WTC11 (cell line): ENCODE measurements at places on chromosomes 16 and 17. TPM values are rescaled to one million over a fixed set of nuclear protein-coding genes. Genes with fewer than 3 reads are reported as not detected.

The KRTAP2-2 gene
- total RNA-seq, result not detected in 3 replicates

The C1QTNF1 gene
- total RNA-seq, result 1.5 to 2.7 TPM (median 1.7 TPM) in 3 replicates

The MARVELD3 gene
- 29.2 to 31.0 TPM (median 30.0 TPM) in 3 replicates for total RNA-seq

- no peaks in the 10 kb centered on the region; the same call in 1 of the 2 replicates for H3K27me3 ChIP-seq
- H3K36me3 ChIP-seq, result peaks cover 8% of the 10 kb centered on the region
- H3K4me1 ChIP-seq, result no peaks in the 10 kb centered on the region
- no peak overlapping the region for H3K27ac ChIP-seq
Observed at GRCh38 chr16:65570261-65570660, 448.4 kb upstream of the CDH11 start.

- H3K27ac ChIP-seq, result no peak overlapping the region
- no peak overlapping the region for H3K4me3 ChIP-seq
- peaks cover 26% of the 10 kb centered on the region for H3K4me1 ChIP-seq
- peaks cover 24% of the 10 kb centered on the region for H3K36me3 ChIP-seq
- no peak for DNase-seq
- no peaks in the 10 kb centered on the region for H3K27me3 ChIP-seq
Observed at GRCh38 chr17:11671126-11671525, 72.9 kb downstream of the DNAH9 start.

The G6PC1 gene
- total RNA-seq, result 0.37 TPM in 1 of 3 replicates, not detected in the others

DNA sequence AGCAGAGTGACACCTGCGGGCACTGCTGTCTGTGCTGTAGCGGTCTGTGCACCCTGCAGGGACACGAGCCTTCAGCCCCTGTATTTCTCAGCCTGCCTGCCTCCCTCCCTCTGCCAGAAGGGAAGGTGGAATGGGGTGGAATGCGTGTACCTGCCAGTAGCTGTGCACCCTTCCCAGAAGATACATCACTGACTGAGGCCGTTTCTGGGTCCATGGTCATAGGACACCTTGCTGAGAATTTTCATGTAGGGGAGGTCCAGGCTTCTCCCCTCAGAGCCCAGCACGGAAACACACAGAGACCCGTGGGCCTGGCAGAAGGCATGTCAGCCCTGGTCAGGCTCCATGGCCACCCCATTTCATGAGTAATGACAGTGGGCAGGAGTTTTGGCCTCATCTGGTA is 16.5 kb downstream of the DBNDD1 start:
- no peaks in the 10 kb centered on the region for H3K27me3 ChIP-seq
- H3K4me1 ChIP-seq, result peaks cover 4% of the 10 kb centered on the region; the same call in 1 of the 2 replicates
- no peak for DNase-seq
- no peak overlapping the region for H3K4me3 ChIP-seq
- peaks cover 7% of the 10 kb centered on the region for H3K36me3 ChIP-seq

The PRDM7 gene
- 0.07 TPM in 1 of 3 replicates, not detected in the others for total RNA-seq

The FNDC8 gene
- not detected in 3 replicates for total RNA-seq

DNA sequence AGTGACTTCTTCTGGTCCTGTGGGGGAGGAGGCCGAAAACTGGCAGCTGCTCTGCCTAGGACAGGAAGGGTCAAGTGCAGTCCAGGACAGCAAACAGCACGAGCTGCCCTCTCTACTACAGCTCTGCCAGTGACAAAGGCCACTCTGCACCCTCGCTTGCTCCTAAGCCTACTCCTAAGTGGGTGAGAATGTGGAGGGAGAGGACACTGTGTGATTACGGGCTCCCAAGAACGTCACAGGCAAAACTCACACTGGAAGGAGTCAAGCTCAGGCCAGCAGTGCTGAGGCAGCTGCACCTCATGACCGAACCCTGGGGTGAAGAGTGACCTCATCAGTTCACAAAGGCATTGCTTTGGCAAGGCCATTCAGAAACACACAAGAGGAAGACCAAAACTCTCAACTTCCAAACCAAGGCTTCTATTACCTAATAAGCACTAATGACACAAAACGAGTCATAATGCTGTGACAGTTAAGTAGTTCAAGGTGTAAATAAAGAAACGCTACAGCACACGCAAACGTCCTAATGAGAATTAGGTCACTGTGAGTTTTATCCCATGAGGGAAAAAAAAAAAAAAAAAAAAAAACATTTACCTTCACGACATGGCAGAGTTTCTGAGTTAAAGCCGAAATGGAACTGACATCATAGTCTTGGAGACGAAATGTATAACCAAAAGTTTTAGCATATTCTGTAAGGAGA is 35.1 kb downstream of the MARF1 start:
- H3K36me3 ChIP-seq, result peaks cover 66% of the 10 kb centered on the region
- H3K27ac ChIP-seq, result no peak overlapping the region
- DNase-seq, result no peak
- no peak overlapping the region for H3K4me3 ChIP-seq

The ASGR1 gene
- 13.3 to 17.7 TPM (median 15.8 TPM) in 3 replicates for total RNA-seq

The TAT gene
- 0.66 to 0.89 TPM (median 0.68 TPM) in 3 replicates for total RNA-seq

DNA sequence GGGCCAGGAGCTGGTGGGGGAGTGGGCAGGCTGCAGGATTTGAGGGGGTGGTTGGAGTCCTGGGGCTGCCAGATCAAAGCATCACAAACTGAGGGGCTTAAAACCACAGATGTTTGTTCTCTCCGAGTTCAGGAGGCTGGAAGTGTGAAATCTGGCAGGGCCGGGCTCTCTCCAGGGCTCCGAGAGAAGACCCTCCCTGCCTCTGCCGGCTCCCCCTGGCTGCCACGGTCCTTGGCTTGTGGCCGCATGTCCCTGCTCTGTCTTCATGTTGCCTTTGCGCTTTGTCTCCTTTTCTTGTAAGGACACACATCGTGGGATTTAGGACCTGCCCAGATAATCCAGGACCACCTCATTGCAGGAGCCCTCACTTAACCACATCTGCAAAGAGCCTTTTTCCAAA is 139.8 kb upstream of the GSE1 start:
- H3K4me1 ChIP-seq, result peaks cover 25% of the 10 kb centered on the region
- no peak for DNase-seq
- no peak overlapping the region for H3K4me3 ChIP-seq

GRCh38 chr16:86533767-86534351 is 21.2 kb downstream of the MTHFSD start:
- DNase-seq, result no peak
- H3K27me3 ChIP-seq, result no peaks in the 10 kb centered on the region
- H3K27ac ChIP-seq, result no peak overlapping the region
- no peaks in the 10 kb centered on the region for H3K4me1 ChIP-seq
- no peak overlapping the region for H3K4me3 ChIP-seq

DNA sequence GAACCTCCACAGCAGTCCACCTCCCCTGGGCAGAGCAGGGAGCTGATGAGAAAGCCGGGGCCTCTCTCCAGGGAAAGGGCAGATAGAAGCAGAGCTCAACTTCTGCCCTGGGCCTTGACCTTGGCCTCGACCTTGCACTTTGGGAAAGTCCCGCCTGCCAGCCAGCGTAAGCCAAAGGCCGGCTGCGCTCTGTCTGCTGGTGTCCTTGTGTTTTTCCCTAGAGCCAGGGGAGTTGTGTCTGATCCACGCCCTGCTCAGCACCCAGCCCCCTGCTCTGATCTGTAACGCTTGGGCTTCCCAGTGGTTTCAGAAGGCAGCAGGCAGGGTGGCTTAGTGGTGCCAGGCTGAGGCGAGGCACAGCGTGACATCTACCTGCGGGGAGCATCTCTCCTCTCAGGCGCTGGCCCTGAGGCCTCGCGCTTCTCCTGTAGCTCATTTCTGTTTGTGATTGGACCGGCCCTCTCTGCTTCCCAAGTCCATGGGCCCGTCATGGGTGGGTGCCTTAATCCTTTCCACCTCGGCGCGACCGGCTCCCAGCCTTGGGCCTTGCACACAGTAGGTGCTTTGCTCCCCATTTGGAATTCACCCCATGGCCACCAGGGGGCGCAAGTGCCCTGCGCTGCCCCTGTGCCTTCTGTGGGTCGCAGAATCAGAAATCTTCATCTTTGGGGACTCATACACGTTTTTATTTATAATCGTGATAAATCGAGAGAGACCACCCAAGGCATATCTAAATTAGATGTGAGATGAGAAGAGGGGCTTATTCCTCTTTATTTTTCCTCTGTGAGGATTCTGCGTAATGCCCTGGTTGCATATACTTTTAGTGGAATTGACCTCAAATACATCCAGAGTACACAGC is 24.2 kb downstream of the SGSH start:
- peak overlapping the region; percentile 9; the same call in 1 of the 2 replicates for H3K27ac ChIP-seq
- no peaks in the 10 kb centered on the region; the same call in 1 of the 2 replicates for H3K27me3 ChIP-seq
- peaks cover 7% of the 10 kb centered on the region for H3K4me1 ChIP-seq
- H3K36me3 ChIP-seq, result no peaks in the 10 kb centered on the region
- peak; percentile 81 for DNase-seq

DNA sequence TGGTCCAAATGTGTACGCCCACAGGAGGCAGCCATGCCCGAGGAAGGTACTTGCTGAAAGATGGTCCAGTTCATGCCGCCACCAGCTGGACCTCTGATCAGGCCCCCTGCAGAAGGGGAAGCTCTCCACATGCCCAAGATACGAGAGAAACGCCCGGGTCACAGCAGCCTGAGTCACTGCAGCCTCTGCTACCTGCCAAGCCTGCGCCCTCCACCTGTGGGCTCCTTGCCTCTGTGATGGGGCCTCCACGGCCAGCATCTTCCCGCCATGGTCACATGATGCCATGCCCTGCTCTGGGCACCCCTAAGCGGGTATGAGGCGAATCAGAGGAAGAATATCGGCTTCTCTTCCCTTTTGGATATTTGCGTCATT is 13.7 kb upstream of the KREMEN2 start:
- DNase-seq, result no peak
- H3K27ac ChIP-seq, result no peak overlapping the region
- H3K27me3 ChIP-seq, result no peaks in the 10 kb centered on the region; the same call in 1 of the 2 replicates
- H3K4me1 ChIP-seq, result peaks cover 10% of the 10 kb centered on the region
- peaks cover 7% of the 10 kb centered on the region; the same call in 1 of the 2 replicates for H3K36me3 ChIP-seq

DNA sequence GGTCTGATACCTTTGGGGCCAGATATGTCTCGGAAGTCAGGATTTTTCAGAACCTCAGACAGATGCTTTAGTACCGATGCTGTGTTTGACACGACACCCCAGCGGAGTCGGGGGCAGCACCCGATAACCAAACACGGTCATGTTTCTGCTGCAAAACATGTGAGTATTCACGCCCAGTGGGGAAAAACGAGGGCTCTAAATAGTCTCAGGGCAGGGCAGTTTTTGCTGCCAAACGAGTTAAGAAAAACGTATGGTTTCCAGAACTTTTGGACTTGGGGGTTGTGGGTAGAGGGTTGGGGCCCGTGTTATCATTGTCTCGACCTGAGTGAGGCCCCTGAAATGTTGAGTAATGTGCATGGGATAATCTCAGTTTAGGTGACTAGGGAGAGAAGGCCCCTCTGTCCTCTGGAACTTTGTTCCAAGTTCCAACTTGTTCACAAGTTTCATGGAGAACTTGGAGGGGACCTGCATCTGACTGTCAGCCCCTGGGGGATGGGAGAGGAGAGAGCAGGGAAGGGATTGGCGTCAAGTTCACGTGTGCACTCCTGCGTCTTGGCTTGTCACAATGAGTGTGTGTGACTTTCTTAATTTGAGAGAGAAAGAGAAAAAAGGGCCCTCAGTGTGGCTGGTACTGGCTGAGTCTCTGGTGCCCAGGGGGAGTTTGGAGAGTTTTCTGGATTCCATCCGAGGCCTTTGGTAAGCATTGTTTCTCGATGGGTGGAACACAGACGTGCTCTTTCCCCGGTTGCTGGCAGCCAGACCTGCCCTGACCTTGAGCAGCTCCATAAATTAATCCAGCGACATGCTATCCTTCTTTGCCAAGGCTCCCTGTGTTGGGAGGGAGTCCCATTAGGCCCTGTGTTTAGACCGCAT is 83.9 kb upstream of the CIBAR2 start:
- peaks cover 16% of the 10 kb centered on the region for H3K4me1 ChIP-seq
- H3K4me3 ChIP-seq, result no peak overlapping the region
- peak overlapping the region; percentile 87 for H3K27ac ChIP-seq
- peaks cover 6% of the 10 kb centered on the region; the same call in 1 of the 2 replicates for H3K36me3 ChIP-seq
